ENCODE measurements at places on chromosomes 3 and 15. TPM values are rescaled to one million over a fixed set of nuclear protein-coding genes. Genes with fewer than 3 reads are reported as not detected.

CCDC12 gene
- total RNA-seq = 75.8 TPM

PSMA4 gene
- total RNA-seq = 72.8 TPM

GRCh38 chr3:105765308-105765639, 103.5 kb downstream of the CBLB start:
- no peak overlapping the region for H3K4me3 ChIP-seq
- peak overlapping the region; percentile 12 for H3K27ac ChIP-seq
- H3K27me3 ChIP-seq = no peaks in the 10 kb centered on the region

- H3K36me3 ChIP-seq = peaks cover 13% of the 10 kb centered on the region
- peak overlapping the region; percentile 93 for H3K27ac ChIP-seq
- H3K4me3 ChIP-seq = peak overlapping the region; percentile 82
- H3K4me1 ChIP-seq = peaks cover 70% of the 10 kb centered on the region
- H3K27me3 ChIP-seq = no peaks in the 10 kb centered on the region
These were observed 6.8 kb downstream of the EDEM1 start for GRCh38 chr3:5194341-5194740.

DNA sequence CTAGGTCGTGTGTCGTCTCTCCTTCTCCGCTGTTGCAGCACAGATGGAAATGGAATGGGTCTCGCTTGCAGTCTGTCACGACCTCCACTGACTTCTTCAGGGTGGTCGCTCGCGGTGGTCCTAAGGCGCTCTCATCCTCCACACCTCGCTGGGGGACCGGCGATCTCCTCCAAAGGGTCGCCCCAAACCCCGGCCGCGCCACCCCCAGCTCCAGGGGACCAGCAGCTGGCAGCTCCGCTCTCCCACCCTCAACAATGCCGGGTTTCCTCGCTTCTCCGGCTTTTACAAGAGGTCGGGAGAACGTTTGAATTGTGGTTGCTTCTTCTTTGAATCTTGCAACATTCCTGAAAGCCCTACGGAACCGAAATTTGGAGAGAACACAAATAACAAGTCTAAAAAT, 25.9 kb downstream of the SERP1 start:
- no peaks in the 10 kb centered on the region for H3K36me3 ChIP-seq
- no peak overlapping the region for H3K4me3 ChIP-seq
- DNase-seq = no peak
- H3K27ac ChIP-seq = no peak overlapping the region

DNA sequence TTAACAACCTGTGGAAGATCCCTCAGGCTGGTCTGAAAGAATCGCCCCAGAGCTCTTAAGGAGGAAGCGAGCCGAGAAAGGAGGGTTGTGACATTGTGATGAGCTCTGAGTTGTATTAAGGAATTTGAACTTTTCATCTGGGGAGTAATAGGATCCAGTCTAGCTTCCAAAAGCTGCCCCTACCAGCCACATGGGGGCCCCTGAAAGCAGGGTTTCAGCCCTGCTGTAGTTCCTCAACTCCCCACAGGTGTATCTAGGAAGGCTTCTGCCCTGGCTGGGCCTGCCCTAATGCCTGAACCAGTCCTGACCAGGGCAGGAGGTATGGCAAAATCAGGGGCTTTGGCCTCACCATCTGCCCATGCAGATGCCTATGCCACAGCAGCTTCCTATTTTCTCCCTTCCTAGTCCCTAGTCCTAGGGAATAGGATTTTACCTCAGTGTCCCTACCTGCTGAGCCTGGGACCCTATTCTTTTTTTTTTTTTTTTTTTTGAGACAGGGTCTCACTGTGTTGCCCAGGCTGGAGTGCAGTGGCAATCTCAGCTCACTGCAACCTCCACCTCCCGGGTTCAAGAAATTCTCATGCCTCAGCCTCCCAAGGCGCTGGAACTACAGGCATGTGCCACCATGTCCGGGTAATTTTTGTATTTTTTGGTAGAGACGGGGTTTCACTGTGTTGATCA, 5.0 kb upstream of the AP3S2 start:
- H3K27me3 ChIP-seq = peaks cover 4% of the 10 kb centered on the region
- H3K4me3 ChIP-seq = no peak overlapping the region
- no peaks in the 10 kb centered on the region for H3K36me3 ChIP-seq
- no peak for DNase-seq
- H3K27ac ChIP-seq = peak overlapping the region; percentile 37
- peaks cover 2% of the 10 kb centered on the region for H3K4me1 ChIP-seq

DNA sequence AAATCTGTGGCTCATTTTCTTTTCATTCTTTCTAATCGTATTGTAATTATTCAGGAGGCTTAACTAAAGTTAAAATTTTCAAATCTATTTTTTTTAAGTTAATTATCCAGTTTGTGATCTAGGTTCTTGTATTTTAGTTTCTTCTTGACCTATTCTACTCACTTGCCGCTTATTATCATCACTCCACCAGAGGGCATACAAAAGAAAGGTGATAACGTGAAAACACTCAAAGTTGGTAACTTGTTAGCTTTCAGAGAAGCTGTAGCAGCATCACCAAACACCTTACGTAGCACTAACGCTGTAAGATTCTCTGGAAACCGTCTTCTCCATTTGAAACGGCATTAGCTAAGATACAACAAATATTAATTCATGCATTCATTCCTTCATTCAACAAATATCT, 4.8 kb downstream of the GNB4 start:
- H3K4me1 ChIP-seq = peaks cover 11% of the 10 kb centered on the region
- DNase-seq = no peak
- H3K27ac ChIP-seq = no peak overlapping the region
- H3K36me3 ChIP-seq = peaks cover 10% of the 10 kb centered on the region

COL6A5 gene
- total RNA-seq = not detected

TYRO3 gene
- total RNA-seq = 0.89 TPM

GRCh38 chr3:47314056-47314764, 31.5 kb downstream of the KLHL18 start:
- H3K4me3 ChIP-seq = no peak overlapping the region
- peaks cover 4% of the 10 kb centered on the region for H3K36me3 ChIP-seq
- H3K27ac ChIP-seq = peak overlapping the region; percentile 72

NTRK3 gene
- total RNA-seq = not detected

INSYN1 gene
- not detected for total RNA-seq

DNA sequence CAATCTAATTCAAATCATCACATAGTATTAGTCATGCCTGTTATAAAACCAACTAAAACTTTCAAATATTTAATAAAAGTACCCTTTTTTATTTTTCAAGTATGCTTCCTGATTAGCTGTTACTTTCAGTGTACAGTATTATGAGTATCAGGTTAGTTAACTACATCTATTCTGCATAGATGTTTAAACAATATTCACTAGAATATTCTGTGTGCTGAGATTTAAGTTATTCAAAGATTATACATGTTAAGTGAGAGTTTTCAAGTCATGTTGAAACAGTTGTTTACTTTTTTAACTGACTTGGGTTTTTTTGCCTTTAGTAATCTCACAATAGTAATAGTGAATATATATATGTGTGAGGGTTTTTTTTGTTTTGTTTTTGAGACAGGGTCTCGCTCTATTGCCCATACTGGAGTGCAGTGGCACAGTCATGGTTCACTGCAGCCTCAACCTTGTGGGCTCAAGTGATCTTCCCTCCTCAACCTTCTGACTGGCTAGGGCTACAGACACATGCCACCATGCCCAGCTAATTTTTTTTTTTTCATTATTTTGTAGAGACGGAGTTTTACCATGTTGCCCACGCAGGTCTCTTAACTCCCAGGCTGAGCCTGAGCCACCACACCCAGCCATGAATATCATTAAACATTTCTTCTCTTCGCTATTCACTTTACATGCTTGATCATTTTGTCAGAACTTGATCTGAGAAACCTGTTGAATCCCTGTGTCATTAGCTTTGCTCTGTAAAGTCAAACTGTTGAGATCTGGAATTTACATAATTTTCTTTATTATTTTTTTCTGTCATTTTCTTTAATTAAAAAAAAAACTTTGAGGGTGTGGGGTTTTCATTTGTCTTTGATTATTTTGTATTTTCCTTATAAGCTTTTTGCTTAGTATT, 286.2 kb upstream of the UBE2E1 start:
- no peaks in the 10 kb centered on the region for H3K27me3 ChIP-seq
- peaks cover 2% of the 10 kb centered on the region for H3K4me1 ChIP-seq
- no peak overlapping the region for H3K4me3 ChIP-seq
- no peak overlapping the region for H3K27ac ChIP-seq
- DNase-seq = no peak

DNA sequence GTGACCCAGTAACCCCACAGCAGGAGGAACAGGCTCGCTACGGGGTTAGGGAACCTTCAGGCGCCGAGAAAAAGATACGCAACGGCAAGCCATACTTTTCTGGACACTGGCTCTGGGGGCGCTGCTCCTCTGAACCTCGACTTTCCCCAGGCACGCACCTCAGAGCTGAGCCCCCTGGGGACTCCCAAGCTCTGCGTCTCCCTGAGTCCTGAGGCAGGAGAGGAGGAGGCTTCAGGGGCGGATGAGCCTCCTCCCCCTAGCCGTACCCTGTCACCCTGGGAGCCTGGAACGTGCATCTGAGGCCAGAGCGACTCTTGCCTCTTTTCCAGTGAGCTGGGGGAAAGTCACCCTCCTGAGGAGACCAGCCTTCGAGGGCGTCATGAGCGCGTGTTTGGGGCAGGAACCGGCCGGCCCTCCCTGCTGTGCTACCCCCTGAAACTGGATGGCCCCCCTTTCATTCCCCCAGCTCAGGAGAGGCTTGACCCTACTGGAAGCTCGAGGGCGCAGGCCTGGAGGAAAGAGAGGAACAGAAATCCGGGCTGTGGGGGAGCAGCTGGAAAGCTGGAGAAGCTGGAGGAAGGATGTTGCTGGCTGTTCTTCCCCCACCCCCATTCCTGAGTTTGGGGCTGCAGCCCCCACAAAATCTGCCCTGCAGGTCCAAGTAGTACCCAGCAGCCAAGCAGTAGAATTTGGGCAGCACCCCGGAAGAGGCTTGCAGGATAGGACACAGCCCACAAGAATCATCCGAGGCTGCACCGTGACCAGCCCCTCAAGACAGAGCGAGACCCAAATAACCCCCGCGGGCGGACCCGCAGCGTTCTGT, 25.1 kb upstream of the POLG start:
- H3K36me3 ChIP-seq = peaks cover 5% of the 10 kb centered on the region
- peak overlapping the region; percentile 69 for H3K4me3 ChIP-seq
- peaks cover 15% of the 10 kb centered on the region for H3K4me1 ChIP-seq
- peaks cover 80% of the 10 kb centered on the region for H3K27me3 ChIP-seq
- H3K27ac ChIP-seq = peak overlapping the region; percentile 39
- DNase-seq = no peak

- no peak overlapping the region for H3K27ac ChIP-seq
- no peak for DNase-seq
- H3K4me1 ChIP-seq = peaks cover 2% of the 10 kb centered on the region
- H3K36me3 ChIP-seq = peaks cover 6% of the 10 kb centered on the region
- no peaks in the 10 kb centered on the region for H3K27me3 ChIP-seq
- H3K4me3 ChIP-seq = no peak overlapping the region
These were observed 94.0 kb downstream of the GTPBP8 start for GRCh38 chr3:113084777-113085176.

- no peak overlapping the region for H3K4me3 ChIP-seq
- no peak overlapping the region for H3K27ac ChIP-seq
- H3K4me1 ChIP-seq = no peaks in the 10 kb centered on the region
- H3K36me3 ChIP-seq = peaks cover 3% of the 10 kb centered on the region
- peaks cover 41% of the 10 kb centered on the region for H3K27me3 ChIP-seq
- DNase-seq = no peak
These were observed 109.6 kb upstream of the ABI3BP start for GRCh38 chr3:101102678-101103296.

DNA sequence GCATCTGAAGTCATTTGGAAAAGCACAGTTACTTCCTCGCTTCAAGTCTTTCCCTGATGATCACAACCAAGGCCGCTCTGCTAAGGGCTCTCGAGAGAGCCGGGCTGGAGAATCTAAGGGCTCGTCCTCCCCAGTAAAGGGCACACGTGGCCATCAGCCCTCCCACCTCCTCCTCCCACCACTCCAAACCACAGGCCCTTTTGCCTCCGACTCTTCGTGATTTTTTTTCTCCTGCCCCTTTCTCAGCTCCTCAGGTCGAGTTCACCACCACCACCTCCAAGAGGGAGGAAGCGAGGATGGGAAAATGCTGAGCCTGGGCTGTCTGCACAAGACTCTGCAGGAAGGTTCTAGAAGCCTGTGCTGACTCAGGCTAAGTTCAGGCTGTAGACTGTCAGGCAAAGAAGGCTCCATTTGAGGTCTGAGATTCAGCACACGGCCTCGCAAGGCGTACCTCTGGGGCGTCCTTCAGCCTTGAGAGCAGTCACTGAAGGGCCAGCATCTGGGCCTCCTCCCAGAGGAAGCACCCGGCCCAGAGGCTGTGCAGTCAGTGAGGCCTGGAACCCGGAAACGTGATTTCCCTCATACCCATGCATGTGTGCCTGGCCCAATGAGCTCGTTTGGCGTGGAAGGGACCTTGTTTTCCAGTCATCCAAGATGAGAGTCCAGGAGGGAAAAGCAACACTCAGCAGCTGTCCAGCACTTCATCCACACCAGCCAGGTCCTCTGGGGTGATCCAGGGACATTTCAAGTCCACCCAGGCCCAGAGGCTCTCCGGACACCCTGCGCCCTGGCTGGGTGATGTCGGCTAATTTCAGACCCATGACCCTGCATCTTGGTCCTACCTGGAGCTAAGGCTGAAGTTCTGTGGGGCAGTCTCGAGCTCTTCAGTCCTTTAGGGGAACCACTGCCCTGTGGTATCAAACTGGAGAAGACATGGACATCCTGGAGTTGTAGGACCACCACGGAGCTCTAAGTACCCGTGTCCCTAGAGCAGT, 196.8 kb downstream of the XXYLT1 start:
- DNase-seq = no peak
- no peak overlapping the region for H3K4me3 ChIP-seq
- no peaks in the 10 kb centered on the region for H3K27me3 ChIP-seq
- H3K36me3 ChIP-seq = no peaks in the 10 kb centered on the region
- no peak overlapping the region for H3K27ac ChIP-seq
- H3K4me1 ChIP-seq = peaks cover 7% of the 10 kb centered on the region

- H3K27ac ChIP-seq = peak overlapping the region; percentile 64
- no peaks in the 10 kb centered on the region for H3K36me3 ChIP-seq
- no peaks in the 10 kb centered on the region for H3K27me3 ChIP-seq
These were observed 15.7 kb upstream of the TFRC start for GRCh38 chr3:196097373-196098154.

DNA sequence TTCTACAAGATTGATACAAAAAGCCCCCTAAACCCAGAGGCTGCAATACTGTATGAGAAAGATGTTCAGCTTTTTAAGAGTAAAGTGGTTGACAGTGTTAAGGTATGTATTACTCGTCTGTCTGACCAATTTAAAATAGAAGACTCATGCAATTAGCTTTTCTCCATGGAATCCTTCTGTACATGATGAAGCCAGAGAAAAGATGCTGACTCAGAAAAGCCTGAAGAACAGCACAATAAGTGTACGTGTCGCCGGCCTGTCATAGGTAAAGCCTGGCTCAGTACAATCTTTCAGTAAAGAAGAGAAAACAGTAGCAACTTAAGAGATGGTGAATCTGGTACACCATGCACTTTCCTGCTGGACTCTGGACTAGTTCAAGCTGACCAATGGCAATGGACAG, 16.4 kb downstream of the NEK4 start:
- H3K4me3 ChIP-seq = no peak overlapping the region
- no peaks in the 10 kb centered on the region for H3K4me1 ChIP-seq
- H3K36me3 ChIP-seq = peaks cover 6% of the 10 kb centered on the region
- H3K27ac ChIP-seq = no peak overlapping the region

Measured in T-helper 17 cell (primary cell).